SW 1271 (cell line): ENCODE measurements at places on chromosomes 2 and 18.

- DNase-seq, result no peak
These were observed 777 bp upstream of the RAB17 start for GRCh38 chr2:237591141-237591881.

DNA sequence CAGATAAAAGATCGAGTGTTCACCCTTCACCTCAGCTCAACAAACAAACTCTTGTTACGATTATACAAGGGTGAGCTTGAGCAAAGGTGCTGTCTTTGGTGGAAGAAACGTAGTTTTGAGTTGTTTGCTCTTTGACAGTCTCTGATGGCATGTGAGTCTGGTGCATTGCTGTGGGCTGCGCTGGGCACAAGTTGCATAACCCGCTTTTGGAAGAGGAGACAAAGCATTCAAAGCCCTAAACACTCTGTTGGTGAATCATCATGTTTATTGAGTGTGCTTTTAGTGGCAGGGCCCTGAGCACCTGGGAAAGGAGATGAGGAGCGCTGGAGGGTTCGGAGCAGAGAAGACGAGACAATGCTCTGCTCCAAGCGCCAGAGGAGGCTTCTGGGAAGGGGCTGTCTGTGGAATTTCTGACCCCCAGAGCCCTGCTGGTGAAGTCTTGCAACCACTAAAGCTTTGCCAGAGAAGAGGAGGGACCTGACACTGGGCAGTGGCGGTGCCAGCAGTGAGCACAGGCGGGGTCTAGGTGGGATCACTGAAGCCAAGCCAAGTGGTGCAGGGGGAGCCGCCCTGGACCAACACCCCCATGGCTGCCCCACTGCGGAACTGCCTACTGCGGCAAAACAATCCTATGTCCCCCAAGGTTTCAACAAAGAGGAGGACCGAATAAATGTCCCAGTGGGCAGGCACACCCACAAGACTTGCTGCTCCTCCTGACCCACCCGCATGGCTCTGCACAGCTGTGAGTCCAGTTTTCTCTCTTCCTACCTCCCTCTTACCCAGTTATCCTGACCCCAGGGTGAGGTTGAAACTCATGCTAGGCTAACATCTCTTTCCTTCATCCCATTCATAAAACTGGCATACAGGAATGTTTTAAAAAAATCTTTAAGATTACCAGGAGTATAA is 64.0 kb downstream of the TNFRSF11A start:
- DNase-seq, result no peak

DNA sequence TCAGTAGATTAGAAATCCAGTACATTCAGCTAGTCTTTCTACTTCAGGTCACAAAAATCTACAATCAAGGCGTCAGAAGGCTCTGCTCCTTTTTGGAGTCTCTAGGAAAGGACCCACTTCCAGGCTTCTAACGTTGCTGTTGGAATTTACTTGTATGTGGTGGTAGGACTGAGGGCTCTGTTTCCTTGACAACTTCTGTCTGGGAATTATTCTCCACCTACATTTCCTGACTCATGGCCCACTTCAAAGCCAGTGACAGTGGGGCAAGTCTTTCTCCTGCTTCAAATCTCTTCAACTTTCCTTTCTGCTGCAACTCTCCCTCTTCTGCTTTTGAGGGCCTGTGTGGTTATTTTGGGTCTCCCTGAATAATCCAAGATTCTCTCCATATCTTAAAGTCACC is 10.4 kb upstream of the TMX3 start:
- no peak for DNase-seq

GRCh38 chr2:126979039-126980003 is 80.6 kb downstream of the TEX51 start:
- no peak for DNase-seq

- no peak for DNase-seq
These were observed 508.6 kb downstream of the PARD3B start for GRCh38 chr2:205053827-205054410.

- no peak for DNase-seq
These were observed 89.2 kb downstream of the SP100 start for GRCh38 chr2:230505162-230505561.

DNA sequence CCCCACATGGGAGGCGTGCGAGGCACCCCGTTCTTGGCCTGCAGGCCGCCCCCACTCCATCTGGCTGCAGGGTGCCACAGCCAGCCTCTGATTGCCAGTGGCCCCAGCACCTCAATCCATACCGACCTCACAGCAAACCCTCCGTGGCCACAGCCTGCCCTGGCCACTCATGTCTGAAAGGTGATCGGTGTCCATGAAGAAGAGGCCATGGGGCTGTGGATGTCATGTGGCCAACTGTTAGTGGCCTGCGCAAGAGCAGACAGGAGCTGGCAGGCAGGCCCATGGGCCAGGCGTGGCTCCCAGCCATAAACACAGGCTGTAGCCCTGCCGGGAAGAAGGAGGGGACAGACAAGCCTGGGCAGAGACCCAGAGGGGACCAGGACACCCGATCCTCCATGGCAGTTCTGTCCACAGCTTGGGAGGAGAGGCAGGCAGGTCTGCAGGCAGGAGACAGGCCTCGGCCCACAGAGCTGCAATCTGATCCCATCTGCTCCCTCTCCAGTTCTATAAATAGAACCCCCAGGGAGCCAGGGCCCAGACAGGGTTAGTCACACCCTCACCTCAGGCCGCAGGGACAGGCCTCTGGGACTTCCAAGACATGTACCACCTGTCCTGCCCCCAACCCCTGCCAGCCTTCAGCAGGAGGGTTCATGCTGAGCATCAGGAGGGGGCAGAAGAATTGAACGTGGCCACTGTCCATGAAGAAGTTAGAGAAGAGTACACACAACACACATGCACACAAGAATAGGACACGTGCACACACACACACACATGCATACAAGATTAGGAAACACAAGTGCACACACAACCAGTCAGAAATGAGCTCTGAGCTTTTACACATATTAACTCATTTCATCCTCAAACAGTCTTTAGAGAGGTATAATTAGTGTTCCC is 16.9 kb downstream of the STEAP3 start:
- DNase-seq, result no peak
